Dermis blood vessel endothelial cell (primary cell): ENCODE measurements at places on chromosomes 12 and 14. TPM values are rescaled to one million over a fixed set of nuclear protein-coding genes. Genes with fewer than 3 reads are reported as not detected.

The GALNT9 gene
- total RNA-seq, result 0.14 and 0.17 TPM in 2 replicates

The RNU4-1 gene
- total RNA-seq, result under 0.01 TPM in 2 replicates

The TMEM253 gene
- total RNA-seq, result 0.19 TPM in 1 of 2 replicates, not detected in the other

The ABCC9 gene
- total RNA-seq, result 0.05 and 0.17 TPM in 2 replicates

The PPP4R3A gene
- total RNA-seq, result 83.2 and 104 TPM in 2 replicates

The TAS2R14 gene
- total RNA-seq, result 0.74 and 2.0 TPM in 2 replicates

The HHIPL1 gene
- 1.7 and 4.1 TPM in 2 replicates for total RNA-seq

The WSCD2 gene
- total RNA-seq, result not detected in 2 replicates

The EIF2S3B gene
- total RNA-seq, result 1.0 and 1.2 TPM in 2 replicates

The NPFF gene
- not detected in 2 replicates for total RNA-seq

The SRRM4 gene
- not detected in 2 replicates for total RNA-seq

The MYO1H gene
- not detected in 2 replicates for total RNA-seq

The P2RX2 gene
- total RNA-seq, result 0.17 TPM in 1 of 2 replicates, not detected in the other

The DIO3 gene
- not detected in 2 replicates for total RNA-seq

The ACOT4 gene
- 0.34 and 1.3 TPM in 2 replicates for total RNA-seq

The GALNT8 gene
- total RNA-seq, result under 0.01 and 0.14 TPM in 2 replicates

The PPP4R4 gene
- not detected in 2 replicates for total RNA-seq

The OTOGL gene
- 0.17 and 1.2 TPM in 2 replicates for total RNA-seq

The SOX5 gene
- total RNA-seq, result 0.33 and 0.51 TPM in 2 replicates

The NINJ2 gene
- total RNA-seq, result 1.2 and 4.8 TPM in 2 replicates

The PPFIA2 gene
- not detected in 2 replicates for total RNA-seq

The FOXM1 gene
- total RNA-seq, result 4.1 and 32.9 TPM in 2 replicates

The SDR9C7 gene
- total RNA-seq, result not detected in 2 replicates

The BIN2 gene
- not detected in 2 replicates for total RNA-seq

The MSI1 gene
- total RNA-seq, result not detected in 2 replicates

The OAS3 gene
- 9.4 and 27.3 TPM in 2 replicates for total RNA-seq

The WIF1 gene
- total RNA-seq, result not detected in 2 replicates

The SMCO2 gene
- total RNA-seq, result 0.23 and 0.34 TPM in 2 replicates

The MON2 gene
- 37.0 and 39.7 TPM in 2 replicates for total RNA-seq

The ETFBKMT gene
- 3.2 and 3.6 TPM in 2 replicates for total RNA-seq

The TESPA1 gene
- total RNA-seq, result not detected in 2 replicates

The TMPRSS12 gene
- not detected in 2 replicates for total RNA-seq

The NTS gene
- total RNA-seq, result 6.1 and 18.3 TPM in 2 replicates

The CYP27B1 gene
- total RNA-seq, result 0.17 and 0.47 TPM in 2 replicates
